ENCODE measurements at places on chromosomes 11 and 22.

DNA sequence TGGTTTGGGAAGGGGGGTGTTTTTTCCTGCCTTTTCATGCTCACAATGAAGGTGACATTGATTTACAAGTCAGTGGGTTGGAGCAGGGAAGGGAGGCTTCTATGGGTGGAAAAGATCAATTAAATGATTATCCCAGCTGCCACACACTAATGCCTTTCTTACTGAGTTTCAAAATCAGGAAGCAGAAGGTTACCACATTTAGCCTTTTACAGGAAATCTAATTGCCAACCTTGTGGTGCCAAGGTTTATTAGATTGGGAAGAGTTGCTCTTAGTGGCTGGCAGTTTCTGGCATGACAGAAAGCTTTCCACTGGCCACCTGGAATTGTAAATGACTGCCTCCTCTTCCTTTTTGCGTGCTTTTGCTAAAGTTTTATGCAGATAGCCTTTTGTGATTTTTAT, 98.7 kb downstream of the NAV2 start:
- DNase-seq: no peak

- no peak for DNase-seq
These were observed 193.5 kb downstream of the NAV2 start for GRCh38 chr11:19906126-19906525.

DNA sequence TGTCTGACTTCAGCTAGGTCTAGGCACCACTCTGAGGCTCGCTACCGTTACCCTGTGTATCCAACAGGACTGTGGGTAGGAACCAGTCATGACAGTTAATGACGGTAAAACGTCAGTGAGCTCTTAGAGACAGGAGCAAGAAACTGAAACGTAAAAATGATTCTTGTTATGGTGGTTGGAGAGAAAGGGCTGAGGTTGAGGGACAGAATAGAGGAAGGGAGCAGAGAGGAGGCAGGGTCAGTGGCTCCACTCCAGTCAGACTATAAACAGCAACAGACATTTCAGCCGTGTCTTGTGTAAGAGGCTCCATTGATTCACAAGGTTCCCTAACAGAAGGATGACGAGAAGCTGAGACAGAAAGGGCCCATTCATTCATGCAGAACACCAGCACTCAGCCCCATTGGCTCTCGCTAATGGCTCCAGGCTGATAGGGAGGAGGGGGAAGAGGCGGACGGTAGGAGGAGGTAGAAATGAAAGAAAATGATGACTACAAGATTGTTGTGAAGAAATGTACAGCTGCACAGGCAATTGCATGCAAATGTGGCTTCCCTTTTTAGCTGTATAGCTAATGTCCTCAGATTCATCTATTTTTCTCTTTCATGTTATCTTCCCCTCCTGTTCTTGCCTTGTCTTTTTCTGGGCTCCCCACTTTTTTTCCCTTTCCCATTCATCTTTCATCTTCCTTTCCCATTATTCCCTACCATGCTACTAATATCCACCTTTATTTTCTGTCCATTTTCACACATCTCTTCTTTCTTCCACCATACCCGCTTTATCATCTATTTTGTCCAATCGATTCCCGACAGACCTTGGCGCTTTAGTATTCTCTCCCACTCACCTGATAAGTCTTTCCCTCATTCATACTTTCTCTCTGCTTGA, 34.3 kb downstream of the ETS1 start:
- no peak for DNase-seq

DNA sequence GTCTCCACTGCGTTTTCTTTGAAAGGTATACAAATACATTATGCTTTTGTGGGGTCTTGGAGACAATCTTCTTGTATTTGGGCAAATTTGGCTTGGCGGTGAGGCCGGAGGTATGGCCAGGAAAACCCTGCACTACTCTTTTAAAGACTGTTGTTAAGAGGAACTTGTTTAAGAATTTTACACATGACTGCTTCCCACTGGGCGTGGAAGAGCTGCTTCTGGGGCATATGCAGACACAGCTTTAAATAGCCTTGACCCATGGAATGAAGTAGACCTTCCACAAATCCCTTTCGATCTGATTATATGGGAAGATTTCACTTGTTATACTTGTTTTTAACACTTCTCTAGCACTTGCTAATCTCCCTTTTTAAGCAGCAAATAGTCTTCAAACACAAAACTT, 453.6 kb downstream of the MN1 start:
- no peak for DNase-seq

DNA sequence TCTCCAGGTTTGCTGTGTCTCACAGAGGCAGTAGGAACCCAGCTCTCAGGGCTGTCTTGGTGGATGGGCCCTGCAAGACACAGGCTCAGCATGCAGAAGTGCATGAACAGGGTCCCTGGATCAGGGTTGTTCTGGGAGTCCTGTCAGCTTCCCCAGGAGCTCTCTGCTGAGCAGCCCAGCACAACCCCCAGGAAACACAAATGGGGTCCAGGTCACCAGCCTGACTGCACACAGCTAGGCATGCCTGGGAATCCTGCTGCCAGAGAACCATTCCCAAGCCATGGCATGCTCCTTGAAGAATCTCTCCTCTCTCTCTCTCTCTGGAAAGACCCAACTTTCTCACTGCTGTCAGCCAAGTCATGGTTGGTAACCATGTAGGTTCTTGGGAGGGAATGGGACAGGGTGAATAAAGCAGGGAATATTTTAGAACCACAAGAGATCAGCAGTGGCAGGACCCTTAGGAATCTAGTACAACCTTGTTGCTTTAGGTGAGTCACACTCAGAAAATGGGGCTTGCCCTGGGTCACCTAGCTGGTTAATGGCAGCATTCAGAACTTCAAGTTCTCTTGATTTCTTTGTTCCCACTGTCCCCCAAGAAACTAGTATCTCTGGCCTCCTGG, 21.4 kb downstream of the TUB start:
- DNase-seq: no peak

DNA sequence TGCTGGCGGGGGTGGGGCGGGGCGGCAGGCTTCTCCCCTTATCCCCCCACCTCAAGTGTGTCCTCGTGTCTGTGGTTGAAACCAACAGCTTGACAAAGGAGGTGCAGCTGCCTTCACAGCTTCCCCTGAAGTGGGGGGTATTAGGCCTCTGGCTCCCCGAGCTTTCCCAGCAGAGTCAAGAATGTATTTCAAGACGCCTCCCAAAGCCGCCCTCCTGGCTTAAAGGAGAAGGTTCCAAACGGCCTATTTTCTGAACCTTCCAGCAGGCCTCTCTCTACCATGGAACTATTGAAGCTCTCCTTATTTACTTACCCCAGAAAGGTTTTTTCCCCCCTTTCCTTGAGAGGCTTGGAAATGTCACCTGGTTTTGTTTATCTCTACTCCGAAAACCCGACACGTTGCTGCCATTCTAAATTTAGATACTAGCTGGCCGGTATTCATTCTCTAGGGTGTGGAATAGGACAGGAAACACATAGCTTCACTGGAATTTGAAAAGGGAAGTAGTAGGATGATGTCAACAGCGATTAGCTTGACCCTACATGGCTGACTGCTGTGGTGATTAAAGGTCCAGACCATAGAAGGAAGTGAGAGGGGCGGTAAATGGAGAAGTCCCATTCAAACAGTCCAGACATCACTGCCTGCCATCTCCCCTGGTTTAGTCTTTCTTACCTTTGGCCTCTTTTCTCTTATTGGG, 671 bp upstream of the PICALM start:
- DNase-seq: no peak

DNA sequence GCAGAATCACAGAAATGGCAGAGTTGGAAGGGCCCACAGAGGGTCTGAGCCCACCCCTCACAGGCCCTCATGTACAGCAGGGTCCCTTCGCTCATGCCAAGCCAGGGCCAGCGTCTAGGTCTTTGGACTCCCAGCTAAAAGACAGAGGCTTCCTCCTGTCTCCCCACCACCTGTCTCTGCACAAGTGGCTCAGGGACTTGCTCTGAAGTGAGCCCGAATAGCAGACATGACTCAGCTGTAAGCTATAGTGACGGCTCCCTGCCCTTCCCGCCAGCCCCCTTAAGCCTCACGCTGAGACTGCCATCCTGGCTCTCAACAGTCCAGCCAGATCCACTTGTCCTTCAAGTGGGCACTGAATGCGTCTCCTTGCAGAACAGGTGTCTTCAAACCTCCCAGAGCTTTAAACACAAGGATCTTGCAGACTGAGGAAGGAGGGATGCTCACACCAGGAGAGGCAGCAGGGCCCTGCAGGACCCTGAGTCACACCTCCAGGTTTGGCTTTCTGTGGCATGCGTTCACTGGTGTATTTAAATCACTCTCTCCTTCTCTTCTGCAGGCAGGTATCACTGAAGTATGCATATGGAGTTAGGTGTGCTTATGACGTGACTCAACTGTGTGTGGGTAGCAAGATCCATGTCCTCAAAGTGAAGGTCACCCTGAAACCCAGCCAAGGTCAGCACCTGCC, 154.9 kb downstream of the CACNA1I start:
- no peak for DNase-seq

DNA sequence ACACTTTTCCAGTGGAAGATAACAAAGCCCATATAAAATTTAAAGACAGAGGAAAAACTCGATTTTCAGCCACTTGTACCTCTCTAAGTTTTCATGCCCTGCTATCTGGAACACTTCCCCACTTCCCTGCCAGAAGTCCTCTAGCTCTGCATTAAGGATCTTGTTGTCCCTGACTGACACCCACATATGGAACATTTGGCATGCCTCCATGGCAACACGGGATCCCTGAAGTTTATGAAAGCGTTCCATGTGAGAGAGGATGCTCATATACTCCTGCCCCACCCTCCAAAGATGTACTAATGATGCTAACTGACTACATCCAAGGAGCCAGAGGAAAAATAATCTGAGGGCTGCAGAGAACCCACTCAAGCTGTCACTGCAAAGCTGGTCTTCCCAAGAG, 8.8 kb upstream of the C11orf91 start:
- no peak for DNase-seq

DNA sequence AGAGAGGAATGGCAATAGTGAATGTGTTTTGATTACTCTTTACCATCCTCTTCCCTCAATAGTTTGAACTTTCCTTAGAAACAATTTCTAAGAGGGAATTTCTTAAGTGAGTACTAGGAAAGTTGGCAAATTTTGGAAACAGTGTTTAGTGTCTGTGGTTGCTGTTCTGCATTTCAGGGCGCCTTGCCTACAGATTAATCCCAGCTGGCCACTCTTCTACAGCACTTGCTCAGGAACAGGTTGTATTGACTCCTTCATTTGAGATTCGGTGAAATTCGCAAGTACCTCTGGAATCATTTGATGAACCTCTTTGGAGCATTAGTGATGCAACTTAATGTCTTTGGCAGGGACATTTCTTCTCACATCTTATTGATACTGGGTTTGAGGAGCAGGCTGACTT, 28.3 kb downstream of the JAM3 start:
- DNase-seq: no peak

DNA sequence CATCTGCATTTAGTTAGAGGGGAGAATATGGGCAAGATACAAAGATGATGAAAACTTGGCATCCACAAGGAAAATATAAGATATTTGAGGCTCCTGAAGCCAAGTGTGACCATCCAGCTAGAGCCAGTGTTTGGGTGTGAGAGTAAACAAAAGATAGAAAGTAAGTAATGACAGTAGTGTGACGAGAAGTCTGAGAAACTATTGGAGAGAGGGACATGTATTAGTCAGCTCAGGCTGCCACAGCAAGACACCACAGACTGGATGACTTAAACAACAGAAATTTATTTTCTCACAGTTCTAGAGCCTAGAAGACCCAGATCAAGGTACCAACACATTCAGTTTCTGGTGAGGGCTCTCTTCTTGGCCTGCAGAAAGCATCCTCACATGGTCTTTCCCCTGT, 6.4 kb upstream of the CCKBR start:
- no peak for DNase-seq

GRCh38 chr11:2992997-2993325, 832 bp upstream of the NAP1L4 start:
- DNase-seq: no peak

- DNase-seq: no peak
These were observed 9.1 kb upstream of the MAP6 start for GRCh38 chr11:75677909-75678308.

GRCh38 chr22:39522567-39523300, 2.4 kb downstream of the ATF4 start:
- no peak for DNase-seq

- no peak for DNase-seq
These were observed 1.2 kb upstream of the TIMP3 start for GRCh38 chr22:32800158-32800882.

- DNase-seq: no peak
These were observed 148.7 kb upstream of the TIMP3 start for GRCh38 chr22:32652645-32653270.

DNA sequence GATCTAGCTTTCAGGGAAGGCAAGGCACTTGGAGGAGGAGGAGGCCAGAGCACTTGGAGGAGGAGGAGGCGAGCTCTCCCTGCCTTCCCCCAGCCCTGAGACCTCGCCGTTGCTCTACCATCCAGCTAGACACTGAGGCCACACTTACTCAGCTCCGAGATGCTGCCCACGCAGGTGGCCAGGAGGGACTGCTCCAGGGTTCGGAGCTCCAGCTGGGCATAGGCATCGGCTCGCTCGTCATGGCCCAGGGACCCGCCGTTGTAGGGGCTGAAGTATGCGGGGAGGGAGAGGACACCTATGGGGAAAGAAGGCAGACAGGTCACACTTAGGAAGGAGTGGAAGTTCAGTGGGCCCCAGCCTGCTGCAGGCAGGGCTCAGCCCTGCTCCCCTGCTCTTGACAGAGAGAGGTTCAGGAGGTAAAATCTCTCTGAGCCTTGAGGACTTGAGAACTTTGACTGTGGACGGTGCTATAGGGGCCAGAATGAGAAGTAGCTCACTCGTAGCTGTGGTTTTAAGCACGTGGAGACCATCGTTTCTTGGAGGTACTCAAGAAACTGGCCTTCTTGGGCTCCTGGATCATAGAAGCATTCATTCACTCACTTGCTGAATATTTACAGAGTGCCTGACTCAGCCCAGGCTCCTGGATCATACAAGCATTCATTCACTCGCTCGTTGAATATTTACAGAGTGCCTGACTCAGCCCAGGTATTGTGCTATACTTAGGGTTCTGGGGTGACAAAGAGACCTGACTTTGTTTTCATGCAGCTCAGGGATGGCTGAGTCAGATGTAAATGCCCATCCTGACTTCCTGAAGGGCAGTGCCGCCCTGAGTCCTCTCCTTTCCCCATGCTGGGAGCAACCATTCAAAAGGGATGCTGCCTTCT, 99.2 kb downstream of the NAT10 start:
- DNase-seq: no peak

GRCh38 chr11:12199231-12199948, 89.0 kb downstream of the MICAL2 start:
- no peak for DNase-seq

Measured in NCI-H1048 (cell line).